Calu3 (cell line): ENCODE measurements at places on chromosomes 11 and 22. TPM values are rescaled to one million over a fixed set of nuclear protein-coding genes. Genes with fewer than 3 reads are reported as not detected.

Gene IL18
- 111 and 121 TPM in 2 replicates for total RNA-seq

Gene CELSR1
- total RNA-seq: 40.8 and 45.5 TPM in 2 replicates

DNA sequence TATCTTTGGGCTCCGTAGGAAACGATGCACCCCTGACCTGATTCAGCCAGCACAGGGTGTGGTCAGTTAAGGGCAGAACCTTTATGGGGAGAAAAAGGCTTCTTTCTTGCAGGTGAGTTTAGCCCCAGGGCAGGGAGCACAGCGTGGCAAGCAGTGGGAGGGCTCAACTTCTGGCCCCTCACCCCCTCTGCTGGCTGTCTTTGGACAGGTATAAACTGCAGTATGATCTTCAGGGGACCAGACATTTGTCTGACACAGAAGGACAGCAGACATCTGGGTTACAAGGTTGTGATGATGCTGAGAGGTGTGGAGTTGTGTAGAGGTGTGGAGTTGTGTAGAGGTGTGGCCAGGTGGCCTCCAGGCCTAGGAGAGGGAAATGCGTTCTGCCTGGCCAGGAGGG, 324.0 kb upstream of the PLET1 start:
- peak; percentile 46 for DNase-seq

DNA sequence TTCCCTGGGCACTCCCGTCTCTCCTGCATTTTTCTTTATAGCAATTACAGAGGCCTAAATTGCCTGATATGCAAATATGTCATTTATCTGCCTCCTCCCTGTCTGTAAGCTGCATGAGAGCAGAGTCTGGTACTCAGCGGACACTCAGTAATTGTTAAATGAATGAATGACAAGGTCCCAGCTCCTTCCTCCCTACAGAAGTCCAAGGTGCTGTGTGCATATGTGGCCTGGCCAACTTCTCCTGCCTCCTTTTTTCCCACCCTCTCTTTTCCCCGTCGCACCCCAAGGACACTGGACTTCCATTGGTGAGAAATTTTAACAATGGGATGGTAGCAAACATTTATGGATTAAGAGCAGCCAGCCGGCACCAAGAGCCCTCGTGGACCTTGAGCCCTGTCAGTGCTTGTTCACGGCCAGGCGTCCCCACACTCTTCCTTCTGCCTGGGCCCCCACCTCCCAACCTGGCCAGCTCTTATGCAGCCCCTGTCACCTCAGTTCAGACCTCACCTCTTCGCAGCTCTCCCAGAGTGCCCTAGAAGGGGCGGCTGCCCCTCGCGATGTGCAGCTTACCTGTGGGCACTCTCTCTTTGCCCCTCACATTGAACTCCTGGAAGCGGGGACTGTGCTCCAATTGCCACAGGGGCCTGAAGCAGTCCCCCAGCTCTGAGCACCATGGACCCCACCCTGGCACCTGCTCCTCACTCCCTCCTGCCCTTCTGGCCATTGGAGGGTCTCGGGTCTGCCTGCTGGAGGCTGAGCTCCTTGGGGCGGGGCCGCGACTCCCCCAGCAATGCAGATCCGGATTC, 1.5 kb downstream of the TMPRSS6 start:
- no peak for DNase-seq

Gene MTNR1B
- not detected in 2 replicates for total RNA-seq

DNA sequence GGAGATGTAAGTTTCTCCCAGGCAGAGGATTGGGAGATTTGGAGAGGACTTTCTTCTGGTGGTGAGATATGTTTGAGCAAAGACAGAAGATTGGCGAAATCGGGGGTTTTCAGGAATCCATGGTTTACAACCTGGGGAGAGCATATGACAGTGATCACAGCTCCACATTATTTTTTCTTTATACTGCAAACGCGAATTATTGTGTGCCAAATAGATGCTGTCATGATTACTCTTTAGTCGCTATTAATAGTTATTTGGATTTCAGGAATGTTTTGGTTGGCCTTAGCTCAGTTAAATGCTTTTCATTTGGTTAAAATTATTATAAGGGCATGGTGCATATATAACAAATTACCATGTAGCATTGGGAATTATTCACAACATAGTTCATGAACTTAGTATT, 15.2 kb downstream of the ATXN10 start:
- no peak for DNase-seq

DNA sequence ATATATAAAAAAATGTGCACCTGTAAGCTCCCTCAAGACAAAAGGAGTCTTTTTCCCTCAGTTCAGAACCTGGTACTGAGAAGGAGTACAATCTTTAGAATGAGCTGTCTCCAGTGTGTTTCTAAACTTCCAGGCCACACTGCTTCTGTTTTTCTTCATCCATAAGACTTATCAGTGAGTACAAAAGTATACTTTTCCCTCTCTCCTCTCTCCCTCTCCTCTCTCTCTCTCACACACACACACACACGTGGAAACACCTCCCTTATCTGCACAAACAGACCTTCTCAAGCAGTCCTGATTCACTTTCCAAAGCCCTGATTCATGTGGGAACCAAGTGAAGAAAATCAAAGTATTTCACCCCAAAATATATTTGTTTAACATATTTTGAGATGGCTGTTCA, 220.7 kb upstream of the UBASH3B start:
- DNase-seq: no peak

Gene PRSS23
- 13.9 and 14.5 TPM in 2 replicates for total RNA-seq

DNA sequence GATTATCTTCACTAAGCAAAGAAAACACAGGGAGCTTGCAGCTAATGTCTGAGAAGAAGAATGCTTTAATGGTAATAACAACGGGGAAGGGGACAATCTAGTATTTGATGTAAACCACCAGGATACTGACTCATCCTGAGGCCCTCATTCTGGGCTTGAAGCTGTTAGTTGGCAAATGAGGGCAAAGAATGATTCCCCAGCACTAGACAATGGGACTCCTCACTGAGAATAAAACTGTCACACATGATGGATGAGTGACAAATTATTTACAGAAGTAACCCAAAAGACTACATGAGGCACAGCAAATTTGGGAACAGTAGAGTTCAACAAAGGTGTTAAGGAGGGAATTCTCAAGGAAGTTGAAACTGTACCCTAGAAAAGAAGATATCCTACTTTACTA, 76.3 kb downstream of the FAM168A start:
- DNase-seq: no peak

GRCh38 chr11:124479561-124479960, 34.1 kb upstream of the OR8B8 start:
- no peak for DNase-seq

Gene RAG2
- total RNA-seq: not detected in 2 replicates

DNA sequence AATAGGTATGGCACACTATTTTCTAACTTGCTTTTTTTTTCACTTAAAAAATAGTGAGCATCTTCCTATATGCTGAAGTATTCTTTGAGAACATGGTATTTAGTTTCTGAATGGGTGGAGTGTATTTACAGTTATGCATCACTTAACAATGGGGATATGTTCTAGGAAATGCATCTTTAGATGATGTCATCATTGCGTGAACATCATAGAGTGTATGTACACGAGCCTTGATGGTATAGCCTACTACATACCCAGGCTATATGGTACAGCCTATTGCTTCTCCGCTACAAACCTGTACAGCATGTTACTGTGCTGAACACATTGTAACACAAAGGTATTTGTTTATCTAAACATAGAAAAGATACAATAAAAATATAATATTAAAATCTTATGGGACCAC, 124.3 kb upstream of the ASPHD2 start:
- no peak for DNase-seq

Gene UBXN1
- total RNA-seq: 91.9 and 98.7 TPM in 2 replicates

- DNase-seq: no peak
Observed at GRCh38 chr11:129720156-129720555, 95.5 kb upstream of the TMEM45B start.

Gene GAS2
- total RNA-seq: 3.8 and 3.9 TPM in 2 replicates

DNA sequence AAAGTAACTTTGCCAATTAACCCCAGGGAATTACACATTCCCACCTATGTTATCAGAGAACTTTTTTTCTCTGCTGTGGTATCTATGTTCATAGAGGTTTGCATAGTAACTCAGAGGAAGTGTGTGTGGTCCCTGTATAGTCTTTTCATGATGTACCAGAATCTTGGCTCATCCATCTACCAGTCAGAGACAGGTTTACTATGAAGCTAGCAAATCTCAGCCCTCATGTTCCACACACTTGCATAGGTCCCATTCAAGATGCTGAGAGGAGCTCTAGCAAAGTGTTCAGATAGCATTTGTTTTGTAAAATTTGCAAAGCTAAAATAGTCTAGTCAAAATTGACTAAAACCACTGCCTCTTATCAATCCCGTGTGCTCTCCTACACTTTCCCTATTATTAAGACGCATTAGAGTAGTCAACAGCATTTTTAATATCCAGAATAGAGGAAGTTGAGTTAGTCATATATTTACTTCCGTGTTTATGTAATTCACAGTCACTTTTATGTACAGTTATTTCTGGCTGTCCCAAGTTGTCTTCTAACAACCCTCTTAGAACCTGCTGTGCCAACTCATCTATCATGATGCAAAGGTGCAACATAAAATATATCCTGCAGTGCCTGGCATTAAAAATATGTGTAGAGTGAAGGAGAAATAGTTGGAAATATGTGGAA, 184.2 kb downstream of the FAM76B start:
- DNase-seq: no peak

GRCh38 chr22:44710474-44711240, 8.7 kb downstream of the PRR5 start:
- no peak for DNase-seq

Gene HARBI1
- 8.2 and 10.1 TPM in 2 replicates for total RNA-seq

Gene SERPIND1
- total RNA-seq: not detected in 2 replicates

DNA sequence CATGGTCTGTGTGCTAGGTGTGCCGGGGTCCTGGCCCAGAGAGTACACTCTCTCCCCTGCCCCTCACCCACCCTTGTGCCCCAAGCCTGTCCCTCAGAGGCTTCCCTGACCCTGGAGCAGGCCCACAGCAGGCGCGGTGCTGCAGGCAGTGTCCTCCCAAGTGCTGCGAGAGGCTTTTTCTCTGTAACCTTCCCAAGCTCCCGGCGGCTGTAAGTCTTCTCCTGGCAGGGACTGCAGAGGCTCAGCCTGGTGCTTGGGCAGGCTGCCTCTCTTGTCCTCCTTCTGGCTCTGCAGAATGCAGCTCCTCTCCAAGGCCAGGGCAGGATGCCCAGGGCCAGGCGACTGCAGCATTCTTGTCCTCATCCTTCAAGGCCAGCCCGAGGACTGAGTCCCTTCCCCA, 15.9 kb downstream of the RFPL1 start:
- no peak for DNase-seq

- no peak for DNase-seq
Observed at GRCh38 chr11:72833811-72834493, 19.7 kb downstream of the ATG16L2 start.

Gene DUSP8
- 12.1 and 14.0 TPM in 2 replicates for total RNA-seq
